ENCODE measurements at places on chromosomes 11 and 22. TPM values are rescaled to one million over a fixed set of nuclear protein-coding genes. Genes with fewer than 3 reads are reported as not detected.

The TTC28 gene
- total RNA-seq: 3.0 TPM

The USP28 gene
- 16.4 TPM for total RNA-seq

The RFPL3 gene
- total RNA-seq: not detected

The CECR2 gene
- 0.08 TPM for total RNA-seq

The FADS1 gene
- total RNA-seq: 136 TPM

The MB gene
- 6.7 TPM for total RNA-seq

The OR52E8 gene
- not detected for total RNA-seq

The SLC6A5 gene
- total RNA-seq: not detected

The PKDREJ gene
- total RNA-seq: not detected

The EXPH5 gene
- 0.02 TPM for total RNA-seq

The FDXACB1 gene
- 1.3 TPM for total RNA-seq

The POU2AF2 gene
- total RNA-seq: not detected

The OR8D1 gene
- total RNA-seq: not detected
